GM12864 (cell line): ENCODE measurements at places on chromosomes 6 and 20.

DNA sequence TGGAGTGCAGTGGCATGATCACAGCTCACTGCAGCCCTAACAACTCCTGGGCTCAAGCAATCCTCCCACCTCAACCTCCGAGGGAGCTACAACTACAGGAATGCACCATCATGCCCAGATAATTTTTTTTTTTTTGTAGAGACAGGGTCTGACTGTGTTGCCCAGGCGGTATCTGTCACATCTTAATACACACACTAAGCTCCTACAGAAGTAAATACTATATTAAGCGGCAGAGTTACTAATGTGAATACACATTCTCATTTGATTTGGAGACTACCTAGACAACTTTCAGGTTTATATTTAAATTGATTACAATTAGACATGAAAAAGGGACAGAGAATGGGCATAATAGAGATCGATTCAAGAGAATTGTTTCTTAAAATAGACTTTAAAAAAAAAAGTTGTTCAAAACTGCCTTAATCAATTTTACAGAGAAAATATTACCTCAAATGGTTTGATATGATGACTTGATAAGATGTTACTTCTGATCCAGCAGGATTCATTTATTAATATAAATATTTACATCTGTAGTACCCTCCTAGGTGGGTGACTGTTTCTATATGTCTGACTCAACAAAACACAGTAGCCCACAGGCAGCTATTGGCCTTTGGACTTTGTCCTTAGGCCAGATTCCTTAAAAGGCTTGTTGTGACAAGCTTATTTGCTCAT lies 7.1 kb upstream of the LOC128125822 start:
- no peak for DNase-seq

- no peak for DNase-seq
These were observed 244.3 kb downstream of the TTLL2 start for GRCh38 chr6:167569041-167569805.

- DNase-seq, result no peak
These were observed 195.4 kb downstream of the TBXT start for GRCh38 chr6:165972139-165972802.

- DNase-seq, result no peak
These were observed 70.8 kb upstream of the DYNLRB1 start for GRCh38 chr20:34445177-34446065.

- DNase-seq, result no peak
These were observed 6.4 kb upstream of the MDGA1 start for GRCh38 chr6:37704066-37704465.

- no peak for DNase-seq
These were observed 8.9 kb downstream of the SIRPA start for GRCh38 chr20:1904135-1904534.
